ENCODE measurements at places on chromosomes 13 and 19.

- DNase-seq = no peak
Observed at GRCh38 chr19:18306888-18307260, 16.0 kb downstream of the LSM4 start.

DNA sequence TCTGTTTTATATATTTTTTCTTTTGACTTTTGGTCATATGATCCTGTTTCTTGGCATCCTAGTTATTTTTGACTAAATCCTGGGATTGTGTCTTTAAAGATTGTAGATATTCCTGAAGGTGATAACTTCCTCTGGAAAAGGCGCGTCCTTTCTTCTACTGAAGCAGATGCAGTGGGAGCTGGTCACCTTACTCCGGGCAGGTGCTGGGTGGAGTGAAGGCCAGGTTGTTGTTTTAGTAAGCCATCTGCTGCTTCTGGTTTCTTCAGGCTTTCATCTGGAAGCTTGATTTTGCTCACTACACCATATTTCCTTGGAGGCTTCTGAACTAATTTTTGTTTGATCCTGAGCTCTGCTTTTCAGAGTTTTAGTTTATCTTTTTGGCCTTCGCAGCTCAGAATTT, 21.5 kb downstream of the URI1 start:
- DNase-seq = no peak

DNA sequence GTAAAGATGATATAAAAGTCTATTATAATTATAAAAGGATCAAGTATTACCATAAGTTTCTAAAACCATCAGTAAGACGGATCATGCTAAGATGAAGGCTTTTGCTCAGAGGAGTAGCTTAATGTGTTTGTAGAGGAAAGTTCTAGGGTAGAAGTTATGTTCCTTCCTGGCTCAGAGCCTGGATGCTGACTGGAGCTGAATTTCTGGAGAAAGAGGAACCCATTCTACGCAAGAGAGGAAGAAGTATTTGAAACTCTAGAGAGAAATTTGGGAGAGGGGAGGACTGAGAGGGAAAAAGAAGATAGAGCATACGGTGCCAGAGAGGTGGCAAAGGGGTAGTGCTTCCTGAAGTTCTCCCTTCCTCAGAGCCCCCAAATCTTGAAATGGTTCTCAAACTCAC, 51.4 kb upstream of the SGCG start:
- DNase-seq = no peak

GRCh38 chr13:73242515-73243015, 183.8 kb downstream of the KLF5 start:
- DNase-seq = no peak

DNA sequence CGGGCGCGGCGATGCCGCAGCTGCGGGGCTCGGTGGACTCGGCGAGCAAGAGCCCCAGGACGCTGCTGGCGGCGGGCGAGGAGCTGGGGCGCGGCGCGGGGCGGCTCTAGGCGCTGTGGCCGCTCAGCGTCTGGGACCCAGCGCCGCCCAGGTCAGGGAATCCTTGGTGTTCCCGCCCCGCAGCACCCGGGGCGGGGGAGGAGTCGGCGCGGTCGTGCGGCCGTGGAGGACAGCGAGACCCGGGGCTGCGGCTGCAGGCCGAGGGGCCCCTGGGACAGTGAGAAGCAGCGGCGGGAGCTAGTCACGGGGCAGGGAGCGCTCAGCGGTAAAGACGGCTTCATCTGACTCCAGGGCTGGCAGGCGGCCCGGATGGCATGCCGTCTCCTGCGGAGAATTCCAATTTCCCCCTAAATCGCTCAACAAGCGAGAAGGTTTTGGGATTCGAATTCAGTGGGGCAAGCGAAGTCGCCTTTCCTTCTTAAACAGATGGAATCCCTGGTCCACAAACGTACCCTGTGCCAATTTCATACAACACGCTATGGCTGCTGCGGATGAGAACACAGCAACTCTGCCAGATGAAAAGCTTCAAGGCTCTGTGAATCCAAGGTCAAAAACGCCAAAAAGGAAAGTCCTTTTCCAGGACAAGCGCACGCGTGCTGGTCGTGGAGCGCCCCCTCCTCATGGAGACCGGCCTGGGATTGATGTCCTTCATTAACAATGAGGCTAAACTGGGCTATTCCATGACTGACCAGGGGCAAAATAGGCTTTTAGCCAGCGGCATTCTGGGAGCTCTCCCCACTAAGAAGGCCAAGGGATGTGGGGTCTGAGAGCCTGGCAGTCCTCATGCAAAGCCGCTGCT, 4.2 kb upstream of the ZSCAN4 start:
- DNase-seq = no peak

- DNase-seq = no peak
Observed at GRCh38 chr13:42751693-42752092, 29.7 kb upstream of the FAM216B start.

- DNase-seq = no peak
Observed at GRCh38 chr13:78102121-78102677, 183.6 kb upstream of the EDNRB start.

DNA sequence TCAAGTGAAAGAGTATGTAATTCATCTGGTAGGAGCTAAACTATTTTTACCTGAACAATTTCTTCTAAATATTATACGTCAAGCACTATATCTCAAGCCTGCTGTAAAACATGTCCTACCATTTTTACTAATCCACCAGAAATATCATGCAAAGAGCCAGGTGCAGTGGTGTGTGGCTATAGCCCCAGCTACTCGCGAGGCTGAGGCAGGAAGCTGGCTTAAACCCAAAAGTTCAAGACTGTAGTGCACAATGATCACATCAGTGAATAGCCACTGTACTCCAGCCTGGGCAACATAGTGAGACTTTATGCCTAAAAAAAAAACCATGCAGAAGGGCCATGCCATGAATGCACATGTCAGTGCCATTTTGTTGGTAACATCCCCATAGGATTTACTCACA, 20.7 kb upstream of the CLN5 start:
- no peak for DNase-seq

- DNase-seq = no peak
Observed at GRCh38 chr13:98405107-98405571, 171.8 kb downstream of the STK24 start.
